Cortex of kidney (tissue), 1 donor: ENCODE measurements at places on chromosomes 1 and 21.

GRCh38 chr1:191592039-191592438 is 566.2 kb upstream of the RGS18 start:
- DNase-seq: no peak

DNA sequence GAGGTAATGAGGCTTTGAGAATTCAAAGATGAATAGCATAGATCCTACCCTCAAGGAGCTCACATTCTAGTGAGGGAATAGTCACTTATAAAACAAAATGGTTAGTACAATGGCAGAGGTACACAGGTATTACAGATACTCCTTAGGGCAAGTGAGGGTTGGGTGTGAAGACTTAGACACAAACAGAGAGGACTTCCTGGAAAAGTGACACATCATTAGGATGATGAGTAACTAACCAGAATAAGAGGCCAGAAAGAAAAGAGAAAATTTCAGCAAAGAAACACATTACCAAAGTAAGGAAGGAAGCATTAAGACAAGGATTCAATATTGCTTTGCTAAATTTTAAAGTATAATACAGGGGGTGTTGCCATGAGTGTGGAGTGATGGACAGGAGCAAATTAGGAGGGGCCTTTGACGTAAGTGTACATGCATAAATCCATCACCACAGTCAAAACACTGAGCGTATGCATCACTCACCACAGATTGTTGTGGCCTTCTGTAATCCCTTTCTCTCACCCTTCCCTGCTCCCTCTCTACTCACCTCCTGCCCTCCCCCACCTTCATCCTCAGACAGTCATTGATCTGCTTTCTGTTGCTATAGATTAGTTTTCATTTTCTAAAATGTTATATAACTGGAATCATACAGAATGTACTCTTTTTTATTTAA is 7.9 kb downstream of the CD53 start:
- DNase-seq: no peak

DNA sequence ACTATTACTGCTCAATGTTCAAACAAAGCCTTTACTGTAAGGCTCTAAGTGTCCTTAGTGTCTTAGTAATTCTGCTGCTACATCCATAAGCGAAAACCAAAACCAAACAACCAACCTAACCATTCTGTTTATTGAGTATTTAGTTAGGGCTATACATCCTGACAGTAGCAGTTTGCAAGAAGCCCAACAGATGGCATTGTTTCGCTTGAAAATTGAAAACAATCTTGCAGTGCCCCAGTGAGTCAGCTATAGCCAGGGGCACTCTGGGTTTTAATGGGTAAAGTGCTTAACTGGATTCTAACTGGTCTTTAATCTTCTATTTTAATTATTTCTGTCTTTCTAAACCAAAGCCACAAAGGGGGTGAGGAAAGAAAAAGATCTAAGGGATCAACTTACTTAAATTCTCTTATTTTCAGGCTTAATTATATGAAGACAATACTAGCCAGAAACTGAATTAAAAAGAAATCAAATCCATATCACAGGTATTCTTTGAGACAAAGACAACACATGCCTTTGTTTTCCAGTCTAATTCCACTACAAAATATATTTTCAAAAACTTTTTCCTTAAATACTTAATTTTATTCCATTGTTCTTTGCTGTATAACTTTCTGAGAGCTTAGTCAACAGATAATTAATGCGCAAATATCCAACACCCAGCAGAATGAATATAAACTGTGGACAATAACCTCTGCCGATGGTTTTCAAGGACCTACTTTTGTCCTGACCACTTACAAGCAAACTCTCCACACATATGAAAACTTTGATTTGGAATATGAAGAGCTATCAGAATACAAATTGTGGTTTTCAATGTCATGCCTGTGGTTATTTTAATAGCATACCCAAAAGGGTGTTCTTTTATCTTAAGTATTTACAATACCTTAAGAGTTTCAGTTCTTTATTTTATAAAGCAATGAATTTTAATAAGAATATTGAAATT is 15.2 kb downstream of the POGZ start:
- no peak for DNase-seq

DNA sequence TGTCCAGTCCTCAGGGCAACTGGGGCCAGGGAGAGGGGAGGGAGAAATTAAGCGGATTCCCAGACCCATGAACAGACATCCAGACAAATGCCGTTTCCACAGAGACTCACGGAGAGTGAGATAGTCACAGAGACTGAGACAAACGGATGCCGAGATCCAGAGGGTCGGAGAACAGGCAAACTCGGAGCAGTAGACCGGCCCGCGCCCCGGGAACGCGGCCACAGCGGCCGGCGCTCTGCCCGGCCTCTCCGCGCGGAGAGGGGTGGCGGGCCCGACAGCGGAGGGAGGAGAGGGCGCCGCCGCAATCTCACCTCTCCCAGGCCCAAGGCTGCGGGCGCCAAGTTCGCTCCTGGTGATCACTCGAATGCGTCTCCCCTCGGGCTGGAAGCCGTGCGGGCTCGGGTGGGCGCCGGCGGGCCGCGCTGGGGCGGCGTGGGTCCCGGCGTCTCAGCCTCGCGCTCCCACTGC is 831 bp upstream of the FOXD2 start:
- no peak for DNase-seq

DNA sequence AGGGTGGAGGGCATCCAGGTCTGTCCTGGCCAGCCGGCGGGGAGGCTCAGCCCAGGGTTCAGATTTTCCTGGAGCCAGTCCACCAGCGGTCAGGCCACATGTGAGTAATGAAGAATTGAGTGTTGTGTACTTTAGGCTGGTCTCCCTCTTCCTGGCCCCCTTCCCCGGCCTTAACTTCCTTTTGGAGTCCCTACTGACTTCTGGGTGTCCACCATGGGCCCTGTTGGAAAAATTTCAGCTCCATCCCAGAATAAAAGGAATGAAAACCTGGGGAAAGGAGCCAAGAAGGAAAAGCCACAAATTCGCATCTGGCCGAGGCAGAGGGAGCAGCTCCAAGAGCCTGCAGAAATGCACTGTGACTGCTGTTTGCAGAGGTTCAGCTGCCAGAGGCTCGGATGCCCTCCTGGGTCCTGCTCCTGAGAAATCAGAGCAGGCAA is 35.5 kb upstream of the HHAT start:
- DNase-seq: no peak

DNA sequence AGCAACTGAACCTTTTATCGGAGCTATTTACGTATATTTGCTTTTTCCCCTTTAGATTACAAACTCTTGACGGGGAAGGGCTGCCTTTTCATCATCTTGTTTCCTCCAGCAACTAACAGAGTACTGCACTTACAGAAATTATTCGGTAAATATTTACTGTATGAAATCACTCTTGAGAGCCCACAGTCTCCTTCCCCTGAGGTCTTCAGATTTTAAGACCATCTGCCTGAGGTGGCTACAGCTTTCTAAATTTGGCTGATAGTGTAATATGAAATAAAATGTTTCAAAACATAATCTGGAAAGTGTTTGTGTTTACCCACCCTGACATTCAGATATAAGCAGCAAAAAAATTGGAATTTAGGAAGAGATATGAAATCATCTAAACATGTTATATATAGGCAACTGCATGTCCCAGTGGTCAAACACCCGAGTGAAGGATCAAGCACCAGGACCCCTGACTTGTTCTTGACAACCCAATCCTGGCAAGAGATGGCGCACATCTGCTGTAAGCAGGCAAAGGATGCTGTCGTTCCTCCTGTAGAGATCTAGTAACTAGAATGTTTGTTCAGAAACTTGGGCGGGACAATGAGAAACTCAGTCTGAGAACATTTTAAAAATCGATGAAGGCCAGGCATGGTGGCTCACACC is 60.9 kb downstream of the SIPA1L2 start:
- no peak for DNase-seq
